ENCODE measurements at places on chromosomes 7 and 10.

- no peak for DNase-seq
Observed at GRCh38 chr10:7192061-7192460, 218.8 kb downstream of the SFMBT2 start.

DNA sequence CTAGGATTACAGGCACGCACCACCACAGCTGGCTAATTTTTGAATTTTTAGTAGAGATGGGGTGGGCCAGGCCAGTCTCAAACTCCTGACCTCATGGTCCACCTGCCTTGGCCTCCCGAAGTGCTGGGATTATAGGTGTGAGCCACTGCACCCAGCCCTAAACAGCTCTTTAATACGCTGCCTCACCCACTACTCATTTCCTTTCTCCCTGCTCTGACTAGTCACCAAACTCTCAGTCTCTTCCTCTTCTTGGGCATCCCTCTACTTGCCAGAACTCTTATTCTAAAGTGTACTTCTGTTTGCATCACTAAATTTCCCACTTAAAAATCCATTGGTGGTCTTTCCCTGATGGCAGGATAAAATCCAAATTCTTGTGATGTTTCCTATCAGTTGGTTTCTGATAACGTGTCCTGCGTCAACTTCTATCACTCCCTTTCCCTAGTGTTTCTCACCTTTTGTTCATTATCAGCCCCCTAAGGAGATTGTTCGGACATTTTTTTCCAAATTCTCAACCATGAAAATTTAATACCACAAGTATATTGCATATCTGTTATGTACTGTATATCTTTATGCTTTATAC is 124.7 kb downstream of the CUBN start:
- DNase-seq, result no peak

GRCh38 chr10:78651287-78651686 is 417.5 kb upstream of the ZMIZ1 start:
- DNase-seq, result no peak

DNA sequence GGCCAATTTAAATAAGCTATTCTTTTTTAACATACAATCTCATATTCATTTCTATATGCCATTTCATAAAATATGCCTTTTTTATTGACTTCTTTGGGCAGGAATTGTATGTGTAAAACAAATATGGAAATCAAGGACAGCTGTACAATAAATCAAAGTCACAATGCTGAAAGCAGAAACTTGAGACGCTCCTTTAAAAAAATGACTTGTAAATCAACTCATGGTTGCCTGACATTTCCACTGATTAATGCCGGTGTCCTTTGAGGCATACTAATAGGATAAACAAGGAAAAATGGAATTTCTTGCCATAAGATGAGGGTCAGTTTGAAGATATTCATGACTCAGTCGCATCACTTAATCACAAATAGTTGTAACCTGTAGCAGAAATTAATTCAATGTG is 247.4 kb upstream of the TEX47 start:
- no peak for DNase-seq

DNA sequence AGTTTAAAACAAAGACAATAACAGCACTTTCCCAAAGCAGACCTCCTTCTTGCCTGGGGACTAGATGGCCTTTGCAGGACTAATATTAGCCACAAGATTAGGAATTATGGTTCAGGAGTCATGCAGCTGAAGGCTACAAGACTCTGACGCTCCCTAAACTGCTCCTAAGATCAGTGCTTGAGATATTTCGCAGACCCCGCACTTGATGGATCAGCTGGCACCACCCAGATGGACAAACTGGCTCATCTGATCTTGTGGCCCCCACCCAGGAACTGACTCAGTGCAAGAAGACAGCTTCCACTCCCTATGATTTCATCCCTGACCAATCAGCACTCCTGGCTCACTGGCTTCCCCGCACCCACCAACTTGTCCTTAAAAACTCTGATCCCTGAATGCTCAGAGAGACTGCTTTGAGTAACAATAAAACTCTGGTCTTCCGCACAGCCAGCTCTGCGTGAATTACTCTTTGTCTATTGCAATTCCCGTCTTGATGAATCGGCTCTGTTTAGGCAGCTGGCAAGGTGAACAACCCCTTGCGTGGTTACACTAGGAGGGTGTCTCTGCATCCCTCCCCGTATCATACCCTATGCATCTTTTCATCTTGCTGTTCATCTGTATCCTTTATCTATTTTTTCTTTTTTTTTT is 26.9 kb upstream of the NRBF2 start:
- no peak for DNase-seq

DNA sequence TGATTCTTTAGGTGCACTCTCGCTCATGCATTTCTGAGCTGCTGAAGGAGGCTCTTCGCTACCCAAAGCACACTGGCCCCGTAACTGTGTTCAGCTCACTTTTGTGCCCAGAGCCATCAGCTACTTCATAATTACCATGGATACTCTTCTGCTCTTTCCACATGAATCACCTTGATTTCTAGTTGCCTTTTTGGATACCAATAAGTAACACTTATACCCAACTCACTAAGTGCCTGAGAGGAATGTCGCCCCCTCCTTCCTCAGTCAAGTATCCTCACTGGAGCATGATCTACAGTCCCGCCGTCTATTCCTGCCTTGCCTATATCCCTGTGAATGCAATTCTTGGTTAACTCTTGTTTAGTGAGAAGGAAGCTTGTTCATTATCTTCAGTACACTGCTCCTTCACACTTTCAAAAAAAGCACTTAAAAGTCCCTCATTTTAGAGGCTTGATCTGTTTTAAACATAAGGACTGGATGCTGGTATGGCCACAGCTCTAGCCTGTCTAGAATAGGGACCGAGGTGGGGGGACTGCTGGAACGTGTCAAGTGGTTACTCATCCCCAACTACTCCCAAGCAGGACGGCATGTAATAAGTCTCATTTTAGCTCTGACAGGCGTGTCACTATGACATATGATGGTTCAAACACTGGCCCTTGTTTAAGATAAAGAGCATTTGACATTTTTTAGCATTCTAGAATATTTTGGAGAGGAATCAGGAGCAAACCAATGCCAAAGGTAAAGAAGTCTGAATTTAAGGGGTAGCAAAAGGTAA is 23.7 kb downstream of the SVIL start:
- DNase-seq, result no peak

GRCh38 chr7:129401967-129402860 is 32.0 kb upstream of the STRIP2 start:
- DNase-seq, result peak; percentile 68

DNA sequence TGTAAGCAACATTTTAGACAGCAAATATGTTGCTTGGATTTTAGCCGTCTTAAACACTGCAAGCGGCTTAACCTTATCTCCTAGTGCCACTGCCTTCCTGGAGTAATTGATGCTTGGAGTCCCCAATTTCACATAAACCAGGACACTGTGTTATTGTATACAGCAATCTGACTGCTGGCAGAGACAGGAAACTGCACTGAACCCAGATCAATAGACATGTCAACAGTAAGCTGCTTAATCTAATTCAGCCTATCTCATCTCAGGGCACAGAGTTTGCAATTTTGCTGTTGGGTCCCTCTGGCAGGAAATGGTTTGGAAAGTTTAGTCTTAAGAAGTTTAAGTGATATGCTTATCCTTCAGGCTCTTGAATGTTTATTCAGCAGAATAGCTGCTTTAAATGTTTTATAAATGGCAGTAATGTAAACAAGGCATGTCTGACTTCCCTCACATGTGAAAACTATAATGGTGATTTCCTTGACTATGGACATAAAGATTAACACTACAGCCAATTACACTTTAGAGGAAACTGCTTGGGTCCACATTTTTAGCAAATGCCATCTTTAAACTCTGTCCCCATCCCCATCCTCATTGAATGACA is 598.6 kb downstream of the PARD3 start:
- DNase-seq, result no peak

Measured in hematopoietic multipotent progenitor cell treated with erythropoietin and hydrocortisone succinate and interleukin-3 and kit ligand, for 4 days (in vitro differentiated cells).